ENCODE measurements at places on chromosomes 5 and 9.

DNA sequence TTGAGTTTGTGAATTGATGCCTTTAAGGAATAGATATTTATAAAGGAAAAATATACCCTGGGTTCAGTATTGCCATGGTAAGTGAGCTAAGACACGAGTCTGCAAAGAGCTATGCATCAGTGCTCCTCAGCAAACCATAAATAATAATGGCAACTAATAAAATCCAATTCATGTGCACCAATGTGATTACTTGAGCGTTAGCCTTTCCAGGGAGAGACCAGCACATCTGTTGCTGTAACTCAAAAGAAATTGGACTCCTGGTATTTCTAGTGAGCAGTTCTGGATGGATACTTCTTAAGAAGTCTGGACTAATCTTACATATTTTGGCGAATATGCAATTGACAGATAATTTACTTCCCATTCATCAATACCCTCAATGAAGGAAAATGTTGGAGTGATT, 373.3 kb downstream of the ARHGEF28 start:
- DNase-seq = no peak

DNA sequence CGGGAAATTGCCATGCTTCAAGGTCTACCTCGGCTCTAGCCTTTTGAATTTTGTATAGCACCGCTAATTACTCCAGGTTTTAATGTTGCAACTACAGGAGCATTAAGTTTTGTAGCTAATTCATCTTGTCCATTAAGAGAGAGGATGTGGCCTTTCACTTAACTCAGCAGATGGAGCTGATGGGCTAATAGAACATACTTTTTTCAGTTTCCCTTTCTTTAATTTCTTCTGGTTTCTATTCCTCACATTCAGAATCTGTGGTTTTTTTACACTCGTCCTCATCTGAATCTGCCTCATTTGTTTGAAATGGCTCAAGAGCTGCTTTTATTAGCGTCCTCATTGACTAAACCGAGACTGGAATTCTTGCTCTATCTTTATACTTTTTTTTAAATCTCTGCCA, 2085.7 kb upstream of the C9orf72 start:
- no peak for DNase-seq

GRCh38 chr5:66779528-66779927, 183.3 kb downstream of the MAST4 start:
- DNase-seq = no peak

DNA sequence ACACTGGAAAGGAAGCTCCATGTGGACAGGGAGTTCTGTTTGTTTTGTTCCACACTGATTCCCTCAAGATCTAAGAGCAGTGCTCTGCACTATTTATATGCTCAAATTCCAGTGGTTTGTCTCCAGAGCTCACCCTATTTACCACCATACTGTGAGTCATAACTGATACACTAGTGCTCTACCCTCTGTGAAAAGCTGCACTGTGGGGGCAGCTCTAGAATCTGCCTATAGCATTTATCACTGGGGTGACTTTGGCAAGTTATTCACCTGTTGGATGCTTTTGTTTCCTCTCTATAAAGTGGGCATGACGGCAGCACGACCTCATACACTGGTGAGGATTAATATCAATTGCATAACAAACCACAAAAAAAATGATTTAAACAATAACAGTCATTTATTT, 307.8 kb downstream of the NR2F1-AS1 start:
- DNase-seq = no peak

DNA sequence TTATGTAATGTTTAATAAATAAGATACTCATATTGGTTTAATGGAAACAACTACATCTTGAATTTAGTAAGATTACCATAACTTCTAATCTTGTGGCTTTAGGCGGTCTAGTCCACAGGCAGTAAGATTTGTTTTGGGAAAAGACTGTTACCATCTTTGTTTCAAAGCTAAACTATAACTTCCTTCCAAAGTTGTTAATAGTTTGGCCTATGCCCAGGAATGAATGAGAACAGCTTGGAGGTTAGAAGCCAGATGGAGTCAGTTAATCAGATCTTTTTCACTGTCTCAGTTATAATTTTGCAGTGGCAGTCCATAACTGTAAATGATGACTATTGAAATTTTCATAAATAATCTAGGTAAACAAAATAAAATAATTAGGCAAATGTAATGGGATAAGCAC, 241.8 kb upstream of the KLF9 start:
- no peak for DNase-seq

DNA sequence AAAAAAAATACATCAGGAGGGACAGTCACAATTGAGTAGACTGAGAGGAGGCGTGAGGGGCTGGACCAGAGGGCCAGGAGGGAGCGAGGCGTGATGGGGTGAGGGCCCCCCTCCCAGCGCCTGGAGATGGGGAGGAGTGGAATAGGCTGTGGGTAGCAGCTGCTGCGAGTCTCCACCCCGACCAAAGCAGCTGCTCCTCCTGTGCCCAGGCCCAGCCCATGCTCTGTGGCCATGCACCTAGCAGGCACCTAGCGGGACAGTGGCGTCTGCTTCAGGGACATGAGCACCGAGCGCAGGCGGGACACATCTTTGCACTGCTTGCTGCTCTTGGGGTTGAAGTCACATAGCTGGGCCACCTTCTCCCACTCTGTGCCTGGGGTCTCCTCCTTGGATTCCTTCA, 4.0 kb downstream of the HIGD2A start:
- DNase-seq = no peak

- DNase-seq = no peak
Observed at GRCh38 chr9:128142061-128142460, 7.2 kb upstream of the LCN2 start.

DNA sequence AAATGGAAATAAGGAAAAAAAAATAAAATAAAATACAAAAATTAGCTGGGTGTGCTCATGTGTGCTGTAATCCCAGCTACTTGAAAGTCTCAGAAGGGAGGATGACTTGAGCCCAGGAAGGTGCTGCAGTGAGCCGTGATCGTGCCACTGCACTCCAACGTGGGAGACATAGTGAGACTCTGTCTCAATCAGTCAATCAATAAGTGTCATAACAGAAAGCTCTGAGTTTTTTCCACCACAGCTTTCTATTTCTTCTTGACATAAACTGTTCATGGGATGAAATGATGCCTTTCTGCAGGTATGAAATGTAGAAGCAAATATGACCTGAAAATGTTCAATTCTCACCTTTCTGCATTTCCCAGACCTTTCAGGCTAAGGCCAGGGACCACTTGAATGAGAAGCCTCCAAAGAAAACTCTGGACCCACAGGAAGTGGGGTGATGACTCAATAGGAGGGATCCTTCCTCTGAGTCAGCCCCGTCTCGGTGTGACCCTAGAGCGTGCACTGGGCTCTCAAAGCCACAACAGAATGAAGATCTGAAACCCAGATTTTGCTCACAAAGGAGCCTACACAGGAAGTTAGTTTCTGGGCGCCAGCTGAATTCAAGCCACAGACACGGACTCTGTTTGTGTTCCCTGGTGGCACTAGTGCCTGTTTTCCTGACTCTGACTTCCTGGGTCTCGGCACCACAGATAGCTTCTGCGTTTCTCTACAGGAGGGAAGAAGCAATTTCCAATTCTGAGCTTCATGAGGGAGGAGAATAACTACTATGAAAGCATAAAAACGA, 62.0 kb downstream of the ANKH start:
- DNase-seq = no peak

DNA sequence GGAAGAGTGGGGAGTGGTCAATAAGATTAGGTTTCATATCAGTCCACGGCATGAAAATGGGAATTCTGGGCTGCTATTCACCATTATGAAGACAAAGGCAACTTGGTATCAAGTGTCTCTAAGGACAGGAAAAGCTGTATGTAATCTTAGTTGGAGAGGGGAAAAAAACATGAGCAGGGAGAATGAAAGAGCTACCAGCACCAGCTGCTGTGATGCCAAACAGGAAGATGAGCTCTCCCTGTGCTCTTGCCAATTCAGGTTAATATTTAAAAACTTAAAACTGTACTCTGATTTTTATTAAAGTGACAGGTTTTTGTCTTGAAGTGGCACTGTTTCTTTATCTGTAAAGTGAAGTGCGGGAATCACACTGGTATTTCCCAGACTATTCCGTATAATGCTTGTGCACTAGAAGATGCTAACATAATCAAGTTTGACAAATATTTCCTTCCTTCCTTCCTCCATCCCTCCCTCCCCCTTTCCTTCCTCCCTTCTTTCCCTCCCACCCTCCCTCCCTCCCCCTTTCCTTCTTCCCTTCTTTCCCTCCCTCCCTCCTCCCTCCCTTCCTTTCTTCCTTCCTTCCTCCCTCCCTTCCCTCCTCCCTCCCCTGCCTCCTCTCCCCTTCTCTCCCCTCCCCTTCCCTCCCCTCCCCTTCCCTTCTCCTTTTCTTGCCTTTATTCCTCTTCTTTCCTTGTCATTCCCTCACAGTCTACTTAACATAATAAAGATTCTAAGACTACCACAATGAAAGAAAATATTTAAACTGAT, 1383.0 kb upstream of the C9orf72 start:
- DNase-seq = no peak

- DNase-seq = no peak
Observed at GRCh38 chr5:105735704-105736103, 1935.0 kb downstream of the EFNA5 start.

DNA sequence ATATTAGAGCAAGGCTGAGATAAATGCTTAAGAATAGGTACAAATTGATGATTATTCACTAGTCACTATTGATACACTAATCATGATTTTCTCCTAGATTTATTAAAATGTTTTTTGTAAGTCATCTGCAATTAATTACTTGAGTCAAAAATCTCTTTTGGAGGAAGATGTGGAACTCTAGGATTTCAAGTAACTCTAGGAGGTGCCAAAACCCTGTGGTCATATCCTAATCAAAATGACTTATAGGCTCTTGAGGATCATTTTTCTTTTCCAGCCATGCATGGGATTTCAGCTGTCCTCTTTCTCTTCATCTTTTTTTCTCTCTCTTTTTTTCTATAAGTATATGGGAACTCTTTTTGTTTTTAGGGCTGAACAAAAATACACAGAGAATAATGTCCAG, 141.8 kb upstream of the CD180 start:
- no peak for DNase-seq

DNA sequence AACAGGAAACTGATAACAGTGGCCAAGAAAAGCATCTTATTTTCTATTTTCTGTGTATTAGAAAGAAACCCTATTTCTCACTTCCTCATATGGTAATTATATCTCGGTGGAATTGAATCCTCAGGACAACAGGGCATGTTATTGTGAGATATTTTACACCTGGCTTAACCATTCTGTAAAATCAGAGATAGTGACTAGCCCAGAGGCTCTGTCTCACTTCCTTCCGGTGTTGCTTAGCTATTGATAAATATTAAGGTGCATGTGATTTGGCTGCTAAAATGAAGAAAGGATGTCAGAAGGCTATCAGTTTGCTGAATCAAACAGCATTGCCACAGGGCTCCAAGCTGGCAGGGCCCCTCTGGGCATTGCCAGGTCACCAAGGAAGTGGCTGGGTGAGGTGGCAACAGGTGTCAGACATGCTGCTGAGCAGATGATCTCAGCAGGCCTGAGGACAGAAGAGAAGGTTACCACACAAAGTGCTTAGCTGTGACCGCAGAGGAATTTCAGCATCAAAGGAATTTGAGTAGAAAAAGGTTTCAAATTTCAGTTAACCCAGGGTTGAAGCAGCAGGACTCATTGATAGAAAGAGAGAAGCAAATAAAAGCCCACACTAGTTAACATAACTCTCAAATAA, 330.7 kb downstream of the PDE4D start:
- no peak for DNase-seq

GRCh38 chr5:56565644-56566043, 249.7 kb upstream of the MAP3K1 start:
- no peak for DNase-seq

DNA sequence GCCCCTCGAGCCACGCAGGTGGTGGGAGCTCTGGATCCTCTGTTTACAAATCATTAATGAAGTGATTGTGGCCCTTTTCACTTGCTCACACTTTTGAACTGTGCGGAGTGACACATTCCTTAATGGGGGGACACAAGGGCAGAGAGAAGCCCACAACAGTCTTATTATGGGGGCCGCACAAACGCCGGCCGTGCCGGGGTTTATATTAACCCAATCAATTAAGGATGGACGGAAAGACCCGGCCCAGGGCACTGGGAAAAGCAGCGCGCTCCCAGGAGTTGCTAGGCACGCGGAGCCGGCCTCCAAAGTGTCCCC, 634.8 kb downstream of the IRX1 start:
- DNase-seq = no peak

GRCh38 chr5:83718936-83719495, 1.6 kb downstream of the HAPLN1 start:
- no peak for DNase-seq
